ENCODE measurements at places on chromosomes 1 and 21.

GRCh38 chr1:6245086-6245868 is 1.3 kb downstream of the HES3 start:
- DNase-seq: peak; percentile 76

GRCh38 chr1:116483481-116484309 is 87.1 kb downstream of the CD58 start:
- no peak for DNase-seq

DNA sequence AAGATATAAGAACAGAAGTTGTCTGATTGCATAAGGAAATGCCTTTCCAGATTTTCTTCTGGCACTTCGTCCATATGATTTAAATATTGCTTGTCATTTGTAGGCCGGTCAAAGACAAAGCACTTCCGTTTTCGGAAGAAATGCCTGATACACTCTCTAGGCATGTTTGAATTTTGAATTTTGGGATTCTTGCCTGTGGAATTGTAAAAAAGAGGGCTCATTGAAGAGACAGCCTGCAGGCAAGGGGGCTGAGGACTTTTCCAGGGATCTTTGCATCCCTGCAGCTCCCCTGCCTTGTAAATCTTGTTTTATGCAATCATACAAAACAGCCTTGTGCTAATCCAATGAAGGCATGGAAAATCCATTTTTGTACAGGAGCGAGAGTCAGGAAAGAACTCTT is 7.4 kb downstream of the GBP4 start:
- no peak for DNase-seq

GRCh38 chr1:27531959-27532685 is 42.2 kb upstream of the WASF2 start:
- DNase-seq: no peak

DNA sequence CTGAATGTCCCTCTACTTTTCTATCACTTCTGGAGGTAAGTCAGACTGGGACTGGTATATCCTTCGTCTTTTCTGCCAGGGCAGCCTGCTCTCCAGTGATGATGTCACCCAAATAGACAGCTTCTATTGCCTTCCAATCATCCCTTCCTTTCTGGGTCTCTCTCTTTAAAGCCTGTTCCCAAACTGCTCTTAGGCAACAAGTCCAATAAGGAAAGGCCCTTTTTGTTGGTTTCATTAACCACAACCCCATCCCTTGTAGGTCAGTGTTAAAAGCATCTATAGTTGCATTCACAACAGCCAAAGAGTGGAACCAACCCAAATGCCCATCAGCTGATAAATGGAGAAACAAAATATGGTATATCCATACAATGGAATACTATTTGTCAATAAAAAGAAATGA is 114.4 kb downstream of the CNIH3 start:
- no peak for DNase-seq

DNA sequence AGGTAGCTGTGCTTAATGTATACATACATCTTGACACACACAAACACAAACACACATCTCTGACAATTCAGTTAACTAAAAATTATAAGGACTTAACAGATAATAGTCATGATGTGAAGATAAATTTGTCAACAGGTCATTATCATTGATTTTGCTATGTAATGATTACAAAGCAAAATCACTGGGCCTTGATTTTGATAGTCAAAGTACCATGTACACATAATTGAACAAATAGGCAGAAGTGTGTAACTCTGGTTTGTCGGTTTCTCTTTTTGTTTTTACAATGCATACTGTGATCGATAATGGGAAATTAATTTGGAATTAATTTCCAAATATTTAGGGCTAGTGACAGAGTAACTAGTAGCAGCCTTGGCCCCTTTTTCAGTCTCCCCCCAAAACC is 30.8 kb downstream of the PTBP2 start:
- no peak for DNase-seq

DNA sequence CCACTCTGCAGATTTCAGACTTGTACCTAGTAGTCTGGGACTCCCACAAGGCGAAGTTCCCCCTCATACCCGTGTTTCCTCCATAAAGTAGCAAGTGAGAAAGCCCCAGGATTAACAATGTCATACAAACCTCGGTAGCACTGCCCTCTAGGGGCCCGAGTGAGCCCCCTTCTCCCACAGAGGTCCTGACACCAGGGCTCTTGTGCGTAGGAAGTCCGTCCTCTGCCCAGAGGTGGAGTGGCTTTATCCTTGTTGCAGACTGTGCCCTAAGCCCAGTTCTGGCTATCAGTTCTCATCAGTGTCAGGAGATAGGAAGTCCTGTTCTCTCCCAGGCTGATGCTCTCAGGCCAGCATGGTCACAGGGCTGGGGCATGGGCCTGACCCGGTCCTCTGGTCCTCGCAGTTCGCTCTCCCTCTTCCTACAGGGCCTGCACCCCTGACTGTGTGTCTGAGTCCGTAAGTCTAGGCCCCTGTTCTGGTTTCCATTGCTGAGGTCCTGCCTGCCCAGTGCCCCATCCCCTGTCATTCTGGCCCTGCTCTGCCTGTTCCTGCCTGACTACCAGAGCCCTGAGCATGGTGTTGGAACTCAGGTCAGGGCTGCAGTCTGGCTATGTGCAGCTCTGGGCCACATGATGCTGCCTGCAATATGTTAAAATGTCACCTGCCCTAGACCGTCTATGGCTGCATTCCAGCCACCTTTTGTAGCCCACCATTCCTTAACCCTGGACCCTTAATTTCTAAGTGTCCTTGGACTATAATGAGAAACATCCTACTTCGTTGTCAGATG is 285.6 kb downstream of the ASTN1 start:
- no peak for DNase-seq

DNA sequence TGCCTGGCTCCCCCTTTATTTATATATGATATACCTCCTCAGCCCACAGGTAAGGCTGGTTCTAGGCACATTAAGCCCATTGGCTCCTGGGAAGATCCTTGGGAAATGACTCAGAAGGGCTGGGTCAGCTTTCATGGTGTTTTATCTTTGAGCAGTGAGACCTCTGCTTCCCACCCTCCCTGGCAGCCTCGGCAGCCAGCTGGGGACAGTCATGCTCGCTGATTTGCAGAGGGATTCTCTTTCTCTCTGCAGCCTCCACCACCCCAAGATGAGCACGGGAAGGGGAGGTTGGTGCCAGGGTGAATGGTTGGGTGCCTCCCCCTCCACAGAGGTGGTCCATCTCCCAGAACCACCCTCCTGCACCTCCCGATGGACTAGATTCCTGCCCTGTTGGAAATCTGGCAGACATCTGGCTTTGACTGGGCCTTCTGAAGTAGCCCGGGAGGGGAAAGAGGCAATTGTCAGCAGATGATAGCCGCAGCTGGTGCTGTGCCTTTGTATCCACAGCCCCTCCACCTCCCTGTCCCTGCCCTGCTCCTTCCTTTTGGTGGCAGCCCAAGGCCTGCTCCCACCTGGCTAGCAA is 24.6 kb downstream of the IER5 start:
- DNase-seq: no peak

DNA sequence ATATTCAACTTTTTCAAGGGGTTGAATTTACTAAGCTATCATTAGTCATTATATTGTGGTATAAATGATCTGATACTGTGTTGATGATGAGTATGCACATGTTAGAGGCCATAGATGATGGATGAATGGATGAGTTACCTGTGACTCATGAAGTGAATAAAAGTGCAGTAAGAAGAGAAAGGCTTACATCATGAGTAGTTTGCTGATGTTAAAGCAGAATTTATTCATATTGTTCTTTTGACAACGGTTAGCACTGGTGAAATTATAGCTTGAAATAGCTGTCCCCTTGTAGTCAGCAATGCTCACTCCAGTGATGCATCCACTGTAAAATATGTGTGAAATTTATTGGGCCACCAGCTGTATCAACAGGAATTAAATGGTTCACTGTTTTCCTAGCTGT is 541.0 kb upstream of the ZRANB2 start:
- DNase-seq: no peak

DNA sequence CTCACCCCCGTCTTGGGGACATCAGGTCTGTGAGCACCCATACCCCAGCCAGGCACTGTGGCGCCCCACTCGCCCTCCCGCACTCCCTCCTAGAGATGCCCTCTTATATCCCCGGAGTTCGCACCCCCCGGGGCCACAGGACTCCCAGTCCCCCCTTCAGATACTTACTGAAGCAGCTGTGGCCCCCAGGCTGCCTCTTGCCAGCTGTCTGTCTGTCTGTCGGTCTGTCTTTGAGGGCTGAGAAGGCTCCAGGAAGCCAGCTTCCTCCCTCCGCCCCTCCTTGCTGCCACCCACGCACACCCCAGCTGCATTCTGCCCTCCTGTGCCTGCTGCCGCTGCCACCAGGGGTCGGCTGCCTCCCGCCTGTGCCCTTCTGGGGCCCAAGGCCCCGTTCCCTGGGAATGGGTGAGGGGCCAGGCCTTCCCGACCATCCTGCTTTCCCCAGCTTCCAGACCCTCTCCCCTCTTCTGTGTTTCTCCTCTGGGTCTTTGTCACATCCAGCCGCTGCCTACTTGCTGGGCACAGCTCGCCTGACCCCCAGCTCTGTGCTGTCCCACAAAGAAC is at the start of gene PTPN7:
Gene PTPN7 (minus strand): TSS at position 226 of the 564 bp plus-strand sequence. CDS start 1,200 bp downstream, outside the sequence.
- DNase-seq: peak; percentile 58

GRCh38 chr1:157519451-157519850 is 32.9 kb downstream of the FCRL5 start:
- no peak for DNase-seq

GRCh38 chr1:91091812-91092211 is 70.0 kb upstream of the ZNF644 start:
- DNase-seq: no peak

GRCh38 chr21:38840456-38841300 is 34.9 kb downstream of the ETS2 start:
- no peak for DNase-seq

DNA sequence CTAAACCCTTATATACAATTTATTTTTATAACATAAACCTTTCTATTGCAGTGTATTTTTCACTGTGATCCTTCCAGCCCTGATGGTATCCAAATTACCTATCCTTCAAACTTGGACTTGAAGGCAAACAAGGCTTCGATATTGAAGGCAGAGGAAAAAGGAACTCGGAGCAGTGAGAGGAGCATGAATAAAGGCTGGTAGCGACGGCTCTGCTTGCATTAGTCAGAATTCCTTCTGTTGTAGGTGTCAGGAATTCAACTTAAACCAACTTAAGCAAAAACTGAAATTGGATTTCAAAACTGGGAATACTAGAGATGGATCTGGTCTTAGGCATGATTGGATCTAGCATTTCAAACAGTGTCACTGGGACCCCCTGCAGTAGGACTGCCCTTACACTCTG is 17.8 kb upstream of the SSX2IP start:
- no peak for DNase-seq

DNA sequence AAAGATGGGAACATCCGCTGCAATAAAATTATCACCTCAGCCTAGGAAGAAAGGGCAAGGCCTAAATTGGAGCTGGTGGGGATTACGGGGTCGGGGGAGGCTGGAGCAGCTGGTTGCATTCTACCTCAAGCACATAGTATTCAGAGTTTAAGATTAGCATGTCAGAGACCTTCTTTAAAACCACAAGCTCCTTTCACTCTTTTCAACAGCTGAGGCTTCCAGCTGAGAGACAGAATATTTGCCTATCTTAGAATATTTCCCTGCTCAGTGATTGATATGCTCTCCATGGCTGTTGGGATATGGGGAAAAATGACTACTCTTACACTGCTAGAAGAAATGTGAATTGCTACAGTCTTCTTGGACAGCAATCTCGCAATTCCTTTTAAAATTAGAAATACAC is 248.6 kb downstream of the TBX15 start:
- DNase-seq: no peak

- no peak for DNase-seq
These were observed 88.1 kb downstream of the DMRTB1 start for GRCh38 chr1:53547231-53547790.

DNA sequence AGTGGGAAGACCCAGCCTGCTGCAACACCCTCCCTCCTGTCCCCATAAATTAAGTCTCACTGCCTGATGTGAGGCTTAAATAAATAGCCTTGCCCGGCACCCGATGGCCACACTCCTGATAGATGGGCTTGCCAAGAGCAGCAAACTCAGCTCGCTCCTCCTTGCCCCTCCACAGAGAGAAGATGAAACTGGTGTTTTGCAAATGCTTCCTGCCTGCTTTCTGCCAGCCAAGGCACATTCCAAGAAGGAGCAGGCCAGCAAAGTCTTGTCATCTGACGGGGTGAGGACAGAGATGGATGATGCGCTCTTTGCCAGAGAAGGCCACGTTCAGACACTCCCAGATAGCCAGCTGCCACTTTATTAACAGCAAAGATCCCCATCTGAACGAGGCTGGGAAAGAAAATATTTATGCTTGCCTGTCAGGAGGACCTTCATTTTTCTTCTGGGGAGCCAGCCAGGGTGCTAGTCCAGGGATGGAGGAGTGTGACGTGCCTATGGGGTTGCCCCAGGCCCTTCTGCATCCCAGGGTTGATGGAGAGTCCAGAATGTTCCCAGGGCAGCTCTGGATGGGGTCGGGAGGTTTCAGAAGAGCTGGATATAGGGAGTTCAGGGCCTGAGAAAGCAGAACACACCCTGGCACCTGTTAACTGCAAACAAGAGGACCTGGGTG is 265.4 kb downstream of the FOXD2 start:
- no peak for DNase-seq

GRCh38 chr1:109183058-109183738 is 30.5 kb upstream of the SARS1 start:
- DNase-seq: no peak

GRCh38 chr1:20028726-20029125 is 41.3 kb upstream of the PLA2G5 start:
- no peak for DNase-seq

- DNase-seq: no peak
These were observed 104.6 kb downstream of the DISP1 start for GRCh38 chr1:222919478-222919865.

GRCh38 chr1:53603431-53603830 is 135.5 kb downstream of the GLIS1 start:
- no peak for DNase-seq

- DNase-seq: no peak
These were observed 14.2 kb downstream of the TNFRSF14 start for GRCh38 chr1:2570332-2570731.

DNA sequence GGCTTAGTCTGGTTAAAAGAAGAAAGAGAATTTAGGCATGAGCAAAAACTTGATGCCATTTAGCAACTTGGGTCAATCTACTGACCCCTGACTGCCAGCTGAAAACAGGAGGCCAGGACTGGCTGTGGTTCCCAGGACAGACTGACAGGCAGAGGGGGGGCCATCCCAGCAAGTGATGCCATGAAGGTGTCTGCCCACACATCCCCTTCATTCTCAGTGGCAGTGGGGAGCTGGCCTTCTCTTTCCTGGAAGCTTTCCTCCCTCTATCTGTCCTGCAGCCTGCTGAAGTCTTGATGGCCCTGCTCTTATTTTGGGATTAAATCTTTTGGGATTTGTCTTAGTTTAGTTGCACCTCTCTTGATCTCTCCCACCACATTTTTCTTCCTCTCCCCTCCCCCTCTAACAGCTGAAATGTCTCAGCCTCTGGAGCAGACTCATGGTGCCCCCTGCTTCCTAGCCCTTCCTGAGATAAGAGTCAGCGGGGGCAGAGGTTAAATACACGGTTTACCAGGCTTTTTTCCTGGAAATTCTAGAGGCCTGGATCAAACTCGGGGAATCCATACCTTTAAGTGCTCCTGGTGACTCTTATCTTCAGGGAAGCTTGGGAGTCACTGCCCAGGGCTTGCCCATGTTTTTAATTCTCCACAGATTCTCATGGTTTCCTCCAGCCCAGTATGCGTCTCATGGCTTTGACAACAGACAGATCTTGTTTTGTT is 99.5 kb upstream of the TSPAN2 start:
- DNase-seq: no peak

- DNase-seq: no peak
These were observed 22.4 kb upstream of the CHRM3 start for GRCh38 chr1:239363930-239364329.

GRCh38 chr1:11522400-11523235 is 43.7 kb downstream of the DISP3 start:
- DNase-seq: no peak

Data from activated T-helper 2 cell treated with anti-CD3 and anti-CD28 coated beads, Interferon-gamma antibody, Interleukin-2, Interleukin-4, amounts not matched to agents 10 μg/mL and 5 μg/mL and 100 μg/mL, durations not matched to agents 14 hours and 24 hours and 36 hours (primary cell).